T-helper 2 cell (primary cell): ENCODE measurements at places on chromosomes 7 and 10.

DNA sequence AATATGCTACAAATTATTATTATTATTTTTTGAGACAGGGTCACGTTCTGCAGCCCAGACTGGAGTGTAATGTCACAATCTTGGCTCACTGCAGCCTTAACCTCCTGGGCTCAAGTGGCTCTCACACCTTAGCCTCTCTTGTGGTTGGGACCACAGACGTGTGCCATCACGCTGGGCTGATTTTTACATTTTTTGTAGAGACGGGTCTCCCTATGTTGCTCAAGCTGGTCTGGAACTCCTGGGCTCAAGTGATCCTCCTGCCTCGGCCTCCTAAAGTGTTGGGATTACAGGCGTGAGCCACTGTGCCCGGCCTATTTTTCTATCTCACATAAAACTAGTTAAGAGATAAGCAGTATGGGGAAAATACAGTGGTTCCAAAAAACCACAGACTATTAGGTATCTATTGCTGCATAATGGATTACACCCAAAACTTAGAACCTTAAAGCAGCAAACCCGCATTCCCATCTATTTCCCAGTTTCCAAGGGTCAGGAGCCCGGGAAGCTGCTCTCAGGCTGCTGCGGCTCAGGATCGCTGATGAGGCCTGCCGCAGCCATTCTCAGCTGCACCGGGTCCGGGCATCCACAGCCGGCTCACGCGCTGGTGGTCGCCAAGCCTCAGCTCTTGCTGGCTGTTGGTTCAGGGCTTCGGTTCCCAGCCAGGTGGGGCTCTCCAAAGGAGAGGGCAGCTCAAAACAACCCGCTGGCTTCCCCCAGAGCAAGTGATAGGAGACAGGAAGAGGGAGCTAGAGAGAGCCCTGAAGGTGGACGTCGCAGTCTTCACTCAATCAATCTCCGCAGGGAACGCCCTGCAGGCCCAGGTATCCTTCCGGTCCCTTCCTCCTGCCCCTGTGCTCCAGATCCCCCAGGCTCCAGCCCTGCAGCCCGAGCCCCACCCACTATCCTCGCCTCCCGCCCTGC, 128.2 kb downstream of the UBE2H start:
- DNase-seq: no peak

DNA sequence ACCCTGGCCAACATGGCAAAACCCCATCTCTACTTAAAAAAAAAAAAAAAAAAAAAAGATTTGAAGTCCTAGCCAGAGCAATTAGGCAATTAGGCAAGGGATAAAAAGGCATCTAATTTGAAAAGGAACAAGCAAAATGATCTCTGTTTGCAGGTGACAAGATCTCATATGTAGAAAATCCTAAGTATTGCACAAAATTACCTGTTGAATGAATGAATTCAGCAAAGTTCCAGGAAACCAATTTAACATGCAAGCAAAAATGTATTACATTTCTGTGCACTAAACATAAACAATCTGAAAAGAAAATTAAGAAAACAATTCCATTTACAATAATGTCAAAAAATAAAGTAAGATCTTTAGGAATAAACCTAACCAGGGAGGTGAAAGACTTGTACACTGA, 5.2 kb downstream of the PILRB start:
- no peak for DNase-seq

DNA sequence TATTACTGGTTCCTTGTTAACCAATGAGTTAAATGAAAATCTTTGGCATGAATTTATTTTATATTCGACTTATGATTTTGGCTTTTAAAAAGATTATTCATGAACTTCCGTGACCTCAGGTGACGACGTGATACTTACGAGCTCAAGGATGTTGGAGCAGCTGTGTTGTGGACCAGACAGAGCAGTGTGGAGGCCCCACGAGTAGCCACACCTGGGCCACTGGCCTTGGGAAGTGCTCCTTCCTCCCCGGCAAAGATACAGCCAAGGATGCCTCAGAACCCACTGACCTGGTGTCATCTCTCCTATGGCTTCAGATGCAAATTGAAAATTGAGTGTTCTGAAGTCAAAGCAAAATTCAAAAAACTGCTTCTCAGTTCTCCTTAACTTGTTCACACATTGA, 147.5 kb upstream of the PPP2R2D start:
- no peak for DNase-seq

DNA sequence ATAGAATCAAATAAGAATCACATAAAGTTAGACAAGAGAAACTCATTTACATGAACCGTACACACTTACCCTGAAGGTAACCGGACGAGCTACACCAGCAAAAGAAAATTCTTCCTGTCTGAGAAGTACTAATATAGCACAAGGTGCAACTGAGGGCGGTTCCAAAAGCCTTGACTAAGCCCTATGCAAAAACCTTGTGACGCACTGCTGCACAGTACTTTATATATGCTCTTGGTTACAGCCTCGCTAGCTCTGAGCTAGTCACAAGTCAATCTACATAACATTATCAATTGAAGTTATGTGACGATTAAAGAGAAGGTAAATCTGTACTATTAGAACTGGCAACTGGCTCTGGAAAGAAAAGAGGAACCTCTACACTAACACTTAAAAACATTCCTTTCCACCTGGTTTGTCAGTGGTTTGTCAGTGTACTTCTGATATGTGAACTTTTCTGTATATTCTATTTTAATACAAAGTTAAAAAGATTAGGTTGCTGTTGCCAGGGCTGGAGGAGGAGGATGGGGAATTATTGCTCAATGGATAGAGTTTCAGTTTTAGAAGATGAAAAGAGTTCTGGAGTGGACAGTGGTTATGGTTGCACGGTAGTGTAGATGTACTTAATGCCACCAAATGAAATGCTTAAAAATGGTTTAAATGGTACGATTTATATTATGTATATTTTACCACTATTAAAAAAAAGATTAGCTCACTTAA, 21.6 kb downstream of the NT5C3A start:
- DNase-seq: peak; percentile 54

- DNase-seq: no peak
Measured at GRCh38 chr10:123966896-123967231, 75.3 kb upstream of the CPXM2 start.

GRCh38 chr10:9052767-9053166, 998.3 kb downstream of the GATA3 start:
- no peak for DNase-seq

DNA sequence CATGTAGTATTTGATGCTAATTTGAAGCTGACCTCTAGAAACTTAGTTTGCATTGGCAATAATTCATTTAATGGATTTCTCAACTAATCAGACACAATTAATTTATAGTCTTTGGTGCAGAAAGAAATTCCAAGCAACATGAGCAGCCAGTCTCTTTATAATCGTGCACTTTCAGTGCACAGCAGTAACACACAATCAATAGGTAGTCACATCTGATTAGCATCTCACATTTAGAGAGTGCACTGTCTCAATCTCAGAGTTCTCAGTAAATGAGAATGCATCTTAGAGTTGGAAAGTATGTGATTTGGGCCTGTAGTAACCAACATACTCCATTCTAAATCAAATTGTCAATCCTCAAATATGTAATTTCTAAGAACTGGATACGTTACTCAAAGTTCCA, 377.6 kb downstream of the POM121L12 start:
- no peak for DNase-seq

DNA sequence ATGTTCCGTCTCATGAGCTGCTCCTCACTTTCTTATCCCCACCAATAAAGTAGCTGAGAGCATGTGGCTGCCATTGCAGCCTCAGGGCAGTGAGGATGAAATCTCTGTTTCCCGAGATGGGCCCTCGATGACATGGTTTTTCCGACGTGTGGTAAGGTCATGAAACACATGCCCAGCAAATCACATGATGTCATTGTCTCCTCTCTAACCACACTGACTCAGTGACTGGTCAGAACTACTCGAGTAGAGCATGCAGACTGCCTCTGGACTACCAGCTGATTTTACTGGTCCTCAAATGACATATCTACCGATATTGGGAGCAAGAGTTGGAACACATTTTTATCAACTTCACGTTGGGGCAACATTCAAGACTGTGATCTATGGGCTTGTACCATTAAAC, 786.1 kb downstream of the CNTNAP2 start:
- no peak for DNase-seq

DNA sequence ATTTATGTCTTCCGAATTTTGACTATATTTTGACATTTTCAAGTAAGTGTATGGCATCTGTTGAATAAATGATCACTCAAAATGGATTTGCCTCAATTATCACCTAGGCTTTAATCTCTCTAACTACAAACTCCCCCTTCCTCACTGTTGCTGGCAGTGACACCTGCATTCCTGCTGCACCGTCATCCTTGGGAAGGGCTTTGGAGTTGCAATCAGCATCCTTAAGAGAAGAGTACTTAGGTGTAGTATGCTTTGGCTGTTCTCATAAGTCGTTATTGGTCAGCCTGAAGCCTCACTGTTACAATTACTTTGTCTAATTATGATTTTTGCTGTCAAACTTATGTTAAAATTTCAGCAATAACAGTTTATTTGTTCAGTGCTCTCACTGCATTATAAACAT, 415.0 kb downstream of the NRG3 start:
- no peak for DNase-seq

GRCh38 chr10:45502458-45502857, 128.4 kb downstream of the ALOX5 start:
- DNase-seq: no peak

- DNase-seq: no peak
Measured at GRCh38 chr10:49220031-49220430, 31.8 kb upstream of the TMEM273 start.

DNA sequence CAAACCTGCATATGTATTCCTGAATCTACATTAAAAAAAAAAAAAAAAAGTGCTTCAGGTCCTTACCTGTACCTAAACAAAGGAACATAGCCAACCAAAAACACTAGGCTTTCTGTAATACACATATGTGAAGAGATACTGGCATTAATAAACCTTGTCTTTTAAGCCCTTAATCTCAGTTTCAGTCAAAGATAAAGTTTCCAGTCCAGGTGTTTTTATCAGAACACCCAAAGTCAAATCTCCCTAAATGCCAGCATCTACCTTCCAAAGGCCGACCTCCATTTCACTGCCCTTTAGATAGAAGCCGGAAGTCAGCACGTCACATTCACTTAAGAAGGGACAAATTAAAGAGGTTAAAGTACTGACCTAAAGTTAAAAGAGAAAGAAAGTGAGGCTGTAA, 79.8 kb upstream of the NEBL start:
- no peak for DNase-seq

DNA sequence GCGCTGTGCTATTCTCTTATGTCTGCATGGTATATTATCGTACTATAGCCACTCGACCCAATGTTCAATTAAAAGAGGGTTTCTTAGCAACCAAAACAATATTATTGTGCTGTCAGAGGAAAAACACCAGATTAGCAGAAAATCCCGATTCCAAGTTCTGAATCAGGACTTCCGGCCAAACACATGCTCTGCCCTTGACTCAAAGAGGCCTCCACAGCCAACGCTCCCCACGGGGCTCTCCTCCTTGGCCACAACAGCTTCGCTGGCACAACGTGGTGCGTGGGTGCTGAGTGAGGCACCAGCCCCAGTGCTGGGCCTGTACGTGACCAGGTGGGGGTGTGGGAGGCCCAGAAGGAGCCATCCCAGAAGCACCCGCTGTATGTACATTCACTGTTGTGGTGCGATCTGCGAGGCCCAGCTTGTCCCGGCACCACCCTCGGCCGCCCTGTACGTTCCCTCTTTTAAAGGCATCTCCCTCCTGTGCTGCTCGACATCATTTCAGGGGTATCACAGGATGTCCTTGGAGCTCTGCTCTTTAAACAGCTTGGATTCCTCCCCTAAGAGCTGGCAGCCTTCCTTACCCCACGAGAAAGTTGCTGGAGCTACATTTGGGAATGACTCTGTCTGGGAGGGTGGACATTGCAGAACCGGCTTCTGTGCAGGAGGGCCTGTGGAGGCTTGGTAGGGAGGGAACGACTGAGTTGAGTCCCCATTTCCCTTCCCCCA, 736.2 kb downstream of the PARD3 start:
- DNase-seq: no peak

- peak; percentile 58 for DNase-seq
Measured at GRCh38 chr7:27179503-27180430, 5.3 kb downstream of the HOXA11 start.

GRCh38 chr10:59557052-59557451, 152.6 kb downstream of the SLC16A9 start:
- no peak for DNase-seq

- DNase-seq: no peak
Measured at GRCh38 chr10:21487416-21488180, 37.9 kb downstream of the SKIDA1 start.

- DNase-seq: no peak
Measured at GRCh38 chr7:140141256-140141655, 35.5 kb downstream of the KDM7A start.

- no peak for DNase-seq
Measured at GRCh38 chr10:51748959-51749358, 49.6 kb upstream of the CSTF2T start.

GRCh38 chr7:44073664-44074348, 8.4 kb upstream of the PGAM2 start:
- peak; percentile 48 for DNase-seq

GRCh38 chr7:71548746-71549145, 416.8 kb downstream of the GALNT17 start:
- DNase-seq: no peak

- no peak for DNase-seq
Measured at GRCh38 chr10:21398563-21399231, 126.8 kb downstream of the SKIDA1 start.

DNA sequence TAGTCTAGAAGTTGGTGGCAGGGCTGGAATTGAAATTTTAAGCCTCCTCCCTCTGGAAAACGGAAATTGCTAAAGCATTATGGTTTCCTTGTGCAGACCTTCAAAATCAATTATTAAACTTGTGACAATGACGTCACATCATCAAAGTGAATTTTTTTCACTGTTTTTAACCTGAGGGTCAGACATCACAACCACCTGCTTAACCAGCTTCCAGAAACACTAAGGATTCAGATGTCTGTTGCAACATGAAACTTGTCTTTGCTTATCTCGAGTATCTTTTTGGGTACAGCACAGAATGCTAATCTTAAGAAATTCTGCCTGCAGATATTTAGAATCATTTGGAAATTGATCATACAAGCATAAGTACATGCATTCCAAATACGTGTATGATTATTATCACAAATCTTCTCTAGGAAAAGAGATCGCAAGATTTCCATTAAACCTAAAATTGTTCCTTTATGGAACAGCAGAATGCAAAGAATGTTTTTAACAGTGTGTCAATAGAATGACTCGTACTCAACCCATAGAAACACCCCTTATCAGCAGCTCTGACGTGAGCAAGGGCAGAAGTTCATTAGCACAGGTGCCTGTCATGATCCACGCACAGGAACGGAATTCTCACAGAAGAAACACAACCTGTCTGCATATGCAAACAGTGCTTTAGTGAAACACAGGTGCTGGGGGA, 4.1 kb upstream of the GTPBP4 start:
- no peak for DNase-seq

- DNase-seq: no peak
Measured at GRCh38 chr10:96863922-96864543, 31.9 kb downstream of the LCOR start.
